Forelimb muscle (tissue), 1 donor: ENCODE measurements at places on chromosomes 13 and 19. TPM values are rescaled to one million over a fixed set of nuclear protein-coding genes. Genes with fewer than 3 reads are reported as not detected.

SPATA13 gene
- 3.4 TPM for polyA plus RNA-seq

- DNase-seq, result no peak
These were observed 21.0 kb upstream of the NDFIP2 start for GRCh38 chr13:79459906-79460305.

DNAJC15 gene
- polyA plus RNA-seq, result 20.4 TPM

GFY gene
- polyA plus RNA-seq, result 0.09 TPM

- DNase-seq, result no peak
These were observed 2.2 kb upstream of the CLEC17A start for GRCh38 chr19:14580623-14581237.

RFXANK gene
- polyA plus RNA-seq, result 66.5 TPM

GRCh38 chr13:111203736-111204389, 88.8 kb downstream of the ARHGEF7 start:
- no peak for DNase-seq

GRCh38 chr13:108033800-108034707, 181.3 kb downstream of the LIG4 start:
- no peak for DNase-seq

GRCh38 chr19:33249740-33250366, 24.2 kb upstream of the SLC7A10 start:
- DNase-seq, result no peak

ADGRE1 gene
- polyA plus RNA-seq, result 0.13 TPM

- DNase-seq, result no peak
These were observed 9.9 kb downstream of the ARL11 start for GRCh38 chr13:49638030-49638743.

- no peak for DNase-seq
These were observed 125.2 kb downstream of the ATP11A start for GRCh38 chr13:112814905-112815585.

DNA sequence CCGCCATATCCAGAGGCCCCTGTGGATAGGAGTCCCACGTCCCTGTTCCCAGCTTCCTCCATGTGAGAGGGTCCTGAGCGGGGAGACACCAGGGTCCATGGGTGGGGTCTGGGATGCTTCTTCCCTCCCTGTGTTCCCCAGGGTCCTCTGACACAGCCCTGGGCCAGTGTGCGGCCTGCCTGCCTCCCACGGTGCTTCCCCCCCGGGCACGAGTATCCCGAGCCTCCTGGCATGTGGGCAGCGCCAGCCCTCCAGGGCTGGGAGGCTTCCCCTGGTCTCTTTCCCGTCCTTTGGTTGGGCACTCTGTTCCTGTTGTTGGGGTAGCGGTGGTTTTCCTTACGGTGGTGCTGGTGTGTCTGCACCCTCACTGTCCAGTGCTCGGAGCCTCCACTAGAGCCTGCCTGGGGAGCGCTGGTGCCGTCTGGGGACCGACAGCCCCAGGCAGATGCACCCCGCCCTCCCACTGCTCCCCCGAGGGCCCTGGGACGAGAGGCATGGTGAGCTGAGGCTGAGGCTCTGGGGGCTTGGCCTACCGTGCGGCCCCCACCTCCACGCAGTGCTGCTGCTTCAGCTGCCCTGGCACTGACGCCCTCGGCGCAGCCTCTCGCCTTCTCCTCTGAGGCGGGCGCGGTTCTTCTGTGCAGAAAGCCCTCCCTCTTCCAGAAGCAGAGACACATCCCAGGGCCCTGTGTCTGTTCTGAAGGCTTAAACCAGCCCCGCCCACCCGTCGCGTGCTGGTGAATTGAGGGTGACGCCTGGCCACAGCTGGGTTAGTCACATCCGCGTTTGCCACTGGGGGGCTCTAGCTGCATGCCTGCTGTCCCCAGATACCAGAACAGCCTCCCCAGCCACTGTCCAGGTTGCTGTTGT, 27.9 kb downstream of the PLEKHJ1 start:
- no peak for DNase-seq

CFAP97D2 gene
- polyA plus RNA-seq, result not detected

CCL25 gene
- not detected for polyA plus RNA-seq

- peak; percentile 96 for DNase-seq
These were observed 107.4 kb upstream of the CSNK1A1L start for GRCh38 chr13:37212826-37213225.

- no peak for DNase-seq
These were observed 52.1 kb upstream of the USPL1 start for GRCh38 chr13:30565658-30566057.

PTH2 gene
- not detected for polyA plus RNA-seq

DNA sequence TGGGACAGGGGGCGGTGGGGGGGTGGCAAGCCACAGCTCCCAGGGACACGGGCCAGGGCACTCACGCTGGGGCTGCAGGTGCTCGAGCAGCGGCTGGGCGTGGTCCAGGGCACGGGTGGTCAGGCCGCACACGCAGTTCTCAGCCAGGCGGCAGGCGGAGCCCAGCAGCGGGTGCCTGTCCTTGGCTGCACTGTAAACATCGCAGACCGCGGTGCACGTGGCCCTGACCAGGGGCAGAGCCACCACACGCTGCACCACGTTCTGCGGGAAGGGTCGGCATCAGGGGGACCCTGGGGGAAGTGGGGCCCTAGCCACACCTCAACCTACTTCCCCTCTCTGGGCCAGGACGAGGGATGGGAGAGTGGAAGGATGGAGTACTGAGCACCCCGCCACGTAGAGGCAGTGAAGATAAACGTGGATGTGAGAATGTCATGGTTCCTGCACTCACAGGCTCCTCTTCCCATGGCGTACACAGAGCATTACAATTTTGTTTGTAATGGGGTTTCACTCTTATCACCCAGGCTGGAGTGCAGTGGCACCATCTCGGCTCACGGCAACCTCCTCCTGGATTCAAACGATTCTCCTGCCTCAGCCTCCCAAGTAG, 3.4 kb downstream of the PLIN5 start:
- no peak for DNase-seq

STXBP2 gene
- polyA plus RNA-seq, result 4.0 TPM

- DNase-seq, result no peak
These were observed 93.4 kb downstream of the ABCC4 start for GRCh38 chr13:95207769-95208366.

TEX26 gene
- not detected for polyA plus RNA-seq

DNA sequence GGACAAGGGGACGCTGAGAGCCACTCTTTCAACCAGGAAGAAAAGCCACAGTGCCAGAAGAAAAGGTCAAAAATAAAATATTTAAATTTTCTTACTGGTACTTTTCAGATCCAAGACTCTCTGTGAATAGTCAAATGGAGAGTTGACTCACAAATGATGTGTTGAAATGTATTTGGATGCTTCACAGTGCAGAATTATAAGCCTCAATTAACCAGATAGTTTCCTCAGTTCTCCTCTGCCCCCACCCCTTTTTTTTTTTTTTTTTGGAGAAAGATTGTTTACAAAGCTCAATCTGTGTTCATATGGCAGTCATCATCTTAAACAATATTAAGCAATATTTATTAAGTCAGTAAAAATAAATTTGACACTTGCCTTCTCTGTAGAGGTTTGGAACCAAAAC, 470.8 kb downstream of the FGF9 start:
- DNase-seq, result no peak

- DNase-seq, result no peak
These were observed 8.8 kb downstream of the ZFP28 start for GRCh38 chr19:56547535-56547934.

CCDC122 gene
- polyA plus RNA-seq, result 1.7 TPM

DAPK3 gene
- 100 TPM for polyA plus RNA-seq
